ENCODE measurements at places on chromosomes 16 and 17. TPM values are rescaled to one million over a fixed set of nuclear protein-coding genes. Genes with fewer than 3 reads are reported as not detected.

DNA sequence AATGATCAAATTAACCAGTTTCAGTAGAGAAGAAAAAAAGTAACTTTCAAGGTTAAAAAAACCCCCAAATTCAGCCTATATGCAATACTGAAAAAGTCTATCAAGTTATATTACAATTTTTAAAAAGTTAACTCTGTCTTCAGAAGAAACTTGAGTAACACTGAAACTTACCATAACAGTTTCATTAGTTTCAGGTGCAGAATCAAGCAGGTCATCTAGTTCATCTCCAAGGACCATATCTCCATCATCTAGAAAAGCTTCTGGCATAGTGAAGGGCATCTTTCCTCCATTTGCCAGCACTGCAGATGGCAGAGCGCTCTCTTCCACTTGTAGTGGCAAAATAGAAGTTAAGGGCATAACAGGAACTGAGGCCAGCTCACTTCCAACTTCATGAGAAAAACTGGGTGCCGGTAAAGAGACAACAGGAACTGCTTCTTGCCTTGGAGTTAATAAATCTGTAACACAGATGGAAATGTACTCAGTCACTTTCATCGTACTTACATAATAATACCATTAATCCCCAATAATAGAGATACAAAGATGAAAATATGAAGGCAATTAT lies 22.9 kb downstream of the ZC3H7A start:
- no peak for DNase-seq

GRCh38 chr17:42387661-42388380 lies 421 bp downstream of the STAT3 start:
- DNase-seq, result no peak

GRCh38 chr16:66651965-66652364 lies 44.6 kb downstream of the CMTM4 start:
- no peak for DNase-seq

GRCh38 chr17:62724398-62725146 lies 83.5 kb downstream of the MARCHF10 start:
- DNase-seq, result no peak

DNA sequence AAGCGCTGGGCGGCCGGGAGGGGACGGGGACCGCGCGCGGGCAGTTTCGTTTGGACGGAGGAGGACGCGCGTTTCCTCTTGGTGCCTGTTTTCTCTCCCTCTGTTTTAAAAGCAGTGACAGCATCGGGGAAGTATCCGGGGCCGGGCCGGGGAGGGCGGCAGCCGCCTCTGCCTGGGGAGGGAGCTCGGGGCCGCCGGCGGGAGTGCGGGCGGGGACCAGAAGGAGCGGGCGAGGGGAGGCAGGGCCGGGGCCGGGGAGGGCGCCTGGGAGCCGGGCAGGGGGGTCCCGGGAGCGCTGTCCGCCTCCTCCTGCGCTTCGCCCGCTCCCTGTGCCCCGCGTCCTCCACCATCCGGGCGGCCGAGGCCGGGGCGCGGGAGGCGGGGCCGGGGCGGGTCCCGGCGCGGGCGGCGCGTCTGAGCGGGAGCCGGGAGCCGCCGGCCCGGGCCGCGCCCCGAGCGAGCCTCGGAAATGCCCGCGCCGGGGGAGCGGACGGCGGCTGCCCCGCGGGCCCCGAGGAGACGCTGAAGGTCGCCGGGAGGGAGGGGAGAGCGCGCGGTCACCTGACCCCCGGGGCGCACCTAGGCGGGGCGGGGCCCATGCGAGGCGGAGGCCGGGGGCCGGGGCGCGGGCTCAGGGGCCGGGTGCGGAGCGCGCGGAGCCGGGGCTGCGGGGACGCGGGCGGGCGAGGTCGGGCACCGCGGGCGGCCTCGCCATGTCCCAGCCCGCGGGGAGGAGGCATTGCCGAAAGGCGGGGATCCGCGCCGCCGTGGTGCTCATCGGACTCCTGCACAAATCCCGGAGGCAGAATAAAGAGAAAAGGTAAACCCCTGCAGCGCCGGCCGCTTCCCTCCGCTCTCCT lies 57.3 kb downstream of the RAP1GAP2 start:
- no peak for DNase-seq

- DNase-seq, result no peak
These were observed 28.4 kb upstream of the TMC5 start for GRCh38 chr16:19389246-19389645.

- DNase-seq, result no peak
These were observed 12.2 kb upstream of the CLEC18C start for GRCh38 chr16:70161350-70161749.

GRCh38 chr17:64039106-64039400 lies 18.6 kb upstream of the ICAM2 start:
- DNase-seq, result no peak

GRCh38 chr16:16007743-16008111 lies 58.3 kb downstream of the ABCC1 start:
- no peak for DNase-seq

KRT23 gene
- 2.0 TPM for polyA plus RNA-seq

DNA sequence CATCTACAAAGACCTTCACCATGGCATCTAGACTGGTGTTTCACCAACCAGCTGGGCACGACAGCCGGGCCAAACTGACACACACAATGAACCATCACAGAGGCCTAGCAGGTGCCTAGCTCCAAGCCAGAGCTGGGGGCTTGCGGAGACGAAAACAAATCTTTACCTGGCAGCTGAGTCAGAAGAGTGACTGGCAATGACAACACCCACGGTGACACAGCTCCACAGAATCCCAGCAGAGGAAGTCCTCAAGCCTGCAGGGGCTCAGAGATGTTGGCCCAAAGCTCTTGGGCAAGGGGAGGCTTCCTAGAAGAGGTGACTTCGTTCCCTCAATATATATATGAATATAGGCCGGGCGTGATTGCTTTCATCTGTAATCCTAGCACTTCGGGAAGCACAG lies 5.1 kb downstream of the MMP25 start:
- no peak for DNase-seq

DNA sequence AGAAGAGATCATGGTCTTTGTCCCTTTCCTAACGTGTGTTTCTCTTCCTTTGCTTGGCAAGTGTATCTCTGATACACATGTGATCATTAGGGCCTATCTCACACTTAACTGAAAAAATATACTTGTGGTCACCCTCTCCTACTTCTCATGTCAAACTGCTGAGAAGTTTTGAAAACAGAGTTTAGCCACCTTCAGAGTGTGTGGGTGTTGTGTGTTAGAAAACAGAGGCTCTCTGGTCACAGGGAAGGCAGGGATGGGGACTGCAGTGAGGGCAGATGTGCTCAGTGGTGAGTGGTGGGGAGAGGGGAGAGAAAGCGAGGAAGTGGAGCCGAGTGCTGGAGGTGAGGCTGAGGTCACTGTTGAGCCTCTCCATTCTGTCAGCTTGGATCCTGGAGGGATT lies 29.4 kb downstream of the GRB7 start:
- DNase-seq, result no peak

- no peak for DNase-seq
These were observed 98.4 kb downstream of the DNAH17 start for GRCh38 chr17:78478757-78479297.

DNA sequence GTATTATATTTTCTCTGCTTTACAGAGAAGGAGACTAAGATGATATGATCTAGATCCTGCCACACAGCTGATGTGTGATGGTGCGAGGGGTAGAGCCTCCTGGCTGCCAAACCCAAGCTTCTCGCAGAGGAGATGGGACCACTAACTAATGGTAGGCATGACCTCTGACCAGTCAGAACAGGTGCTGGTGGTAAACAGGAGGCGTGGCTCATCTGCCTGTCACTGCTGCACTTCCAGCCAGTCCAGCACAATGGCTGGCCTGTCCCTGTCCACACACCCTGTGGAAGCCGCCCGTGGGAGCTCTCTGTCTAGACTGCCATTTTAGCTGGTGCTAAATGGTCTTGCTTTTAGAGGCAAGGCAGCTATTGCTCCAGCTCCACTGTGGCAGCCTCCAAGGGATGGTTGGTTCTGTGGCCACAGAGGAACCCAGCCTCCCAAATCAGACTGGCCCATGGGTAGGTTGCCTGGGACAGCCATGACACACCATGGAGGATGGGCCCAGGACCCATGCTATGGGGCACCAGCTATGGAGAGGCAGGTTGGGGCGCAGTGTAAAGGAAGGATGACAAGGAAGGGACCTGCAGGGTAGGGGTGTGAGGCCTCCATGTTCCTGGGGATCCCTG lies 86.7 kb downstream of the KSR1 start:
- DNase-seq, result no peak

CCL3 gene
- 4.2 TPM for polyA plus RNA-seq

DNA sequence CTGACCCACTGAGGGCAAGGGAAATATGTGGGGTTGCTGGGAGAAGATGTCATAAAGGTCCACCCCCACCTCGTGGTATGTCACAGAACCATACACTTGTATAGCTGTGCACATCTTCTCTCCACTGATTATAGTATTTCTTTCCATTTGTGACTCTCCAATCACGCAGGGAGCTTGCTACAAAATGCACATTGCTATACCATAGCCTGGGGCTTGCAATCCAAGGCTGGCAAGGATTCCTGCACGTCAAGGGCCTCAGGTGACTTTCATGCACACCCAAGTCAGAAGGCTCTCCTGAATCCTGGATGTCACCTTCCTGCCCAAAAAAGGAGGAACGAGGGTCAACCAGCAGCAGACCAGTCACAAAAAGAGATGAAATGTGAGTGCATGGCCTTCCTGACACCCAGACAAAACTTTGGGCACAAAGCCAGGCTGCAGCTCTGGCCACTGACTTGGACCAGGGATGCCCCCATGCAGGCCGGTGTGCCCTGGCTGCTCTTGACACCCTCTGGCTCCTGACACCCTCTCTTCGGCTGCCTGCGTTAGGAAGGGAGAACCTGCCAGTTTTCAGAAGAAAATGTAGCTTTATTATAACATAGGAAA lies 12.1 kb downstream of the TBC1D26 start:
- DNase-seq, result no peak

DNA sequence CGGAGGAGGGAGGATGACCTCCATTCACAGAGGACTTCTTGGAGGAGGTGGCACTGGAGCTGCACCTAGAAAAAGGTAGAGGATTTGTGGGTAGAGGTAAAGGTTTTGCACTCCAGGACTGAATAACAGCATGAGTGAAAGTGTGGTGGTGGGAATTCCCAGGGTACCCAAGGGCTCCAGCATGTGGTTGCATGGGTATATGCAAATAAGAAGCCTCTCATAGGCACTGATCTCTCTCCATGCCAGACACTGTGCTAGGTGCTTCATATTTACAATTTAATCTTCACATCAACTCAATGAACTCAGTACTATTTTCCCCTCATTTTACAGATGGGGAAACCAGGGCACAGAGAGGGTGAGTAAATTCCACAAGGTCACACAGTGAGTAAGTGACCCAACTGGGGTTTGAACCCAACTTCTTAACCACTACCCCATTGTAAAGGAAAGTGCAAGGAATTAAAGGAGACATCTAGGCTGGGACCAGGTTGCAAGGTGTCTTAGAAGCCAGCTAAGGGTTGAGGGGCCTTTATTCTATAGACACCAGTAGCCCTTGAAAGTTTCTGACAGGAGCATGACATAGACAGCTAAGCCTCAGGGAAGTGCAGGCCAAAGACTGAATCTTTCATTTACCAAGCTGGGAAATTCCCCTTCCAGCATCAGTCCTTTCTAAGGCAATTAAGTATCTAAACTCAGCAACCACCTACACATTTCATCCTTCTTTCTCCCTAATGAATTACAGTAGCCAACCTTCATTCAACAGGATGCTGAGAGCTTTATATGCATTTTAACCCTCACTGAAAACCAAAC lies 21.3 kb downstream of the SCNN1B start:
- DNase-seq, result no peak

HOXB1 gene
- polyA plus RNA-seq, result 0.26 TPM

DNA sequence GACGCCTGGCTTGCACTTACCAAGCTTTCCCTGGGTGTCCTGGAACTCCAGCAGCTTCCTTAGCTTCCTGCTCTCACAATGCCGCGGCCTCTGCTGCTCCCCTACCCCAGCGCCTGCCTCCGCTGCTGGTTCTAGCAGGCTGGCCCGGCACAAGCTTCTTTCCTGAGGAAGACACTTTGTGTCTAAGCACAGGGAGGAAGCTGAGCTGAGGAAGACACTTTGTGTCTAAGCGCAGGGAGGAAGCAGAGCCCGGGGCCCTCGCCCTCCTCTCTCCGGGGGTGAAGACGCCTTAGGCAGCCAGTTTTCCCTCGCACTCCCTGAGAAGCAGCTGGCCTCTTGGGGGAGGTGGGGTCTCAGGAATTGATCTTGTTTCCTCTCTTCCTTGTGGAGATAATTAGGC lies 64.9 kb downstream of the PLD6 start:
- no peak for DNase-seq

TNFSF12 gene
- 21.8 TPM for polyA plus RNA-seq

DNA sequence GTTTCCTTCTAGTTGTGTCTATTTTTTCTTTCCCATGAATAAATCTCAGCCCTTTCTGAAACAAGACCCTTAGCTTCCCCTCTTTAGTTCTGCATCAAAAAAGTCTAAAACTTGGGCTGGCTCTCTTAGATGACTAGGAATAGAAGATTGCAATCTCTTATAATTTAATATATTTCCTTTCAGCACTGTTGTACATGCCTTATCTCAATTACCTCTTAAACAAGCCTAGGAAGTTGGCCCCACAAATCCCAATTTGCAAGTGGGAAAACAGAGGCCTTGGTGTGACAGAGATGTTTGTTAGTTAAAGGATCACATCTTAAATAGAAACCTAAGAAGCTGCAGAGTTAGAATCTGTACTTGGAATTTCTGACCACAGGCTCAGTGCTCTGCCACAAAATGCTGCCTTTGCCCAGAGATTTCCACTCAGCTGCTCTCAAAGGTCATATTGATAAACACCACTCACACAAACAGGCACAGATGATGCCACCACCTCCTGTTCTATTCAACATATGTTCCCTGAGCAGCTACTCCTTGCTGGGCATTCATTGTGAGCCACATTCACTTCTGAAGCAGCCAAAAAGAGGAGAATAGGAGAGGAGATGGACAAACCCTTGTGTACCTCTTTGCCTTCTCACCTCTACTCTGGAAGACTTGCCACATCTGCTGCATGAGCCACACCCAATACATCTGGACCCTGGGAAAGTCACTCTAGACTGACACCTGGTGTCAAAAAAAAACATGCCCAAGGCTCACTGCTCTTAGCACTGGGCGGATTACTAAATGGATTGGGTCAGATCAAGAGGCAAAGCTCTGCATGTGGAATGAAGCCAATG lies 5.5 kb downstream of the CCDC182 start:
- DNase-seq, result no peak

- DNase-seq, result no peak
These were observed 31.5 kb downstream of the SIAH1 start for GRCh38 chr16:48353565-48354163.

GRCh38 chr17:64441772-64442540 lies 7.0 kb upstream of the MILR1 start:
- DNase-seq, result no peak

TOB1 gene
- 37.1 TPM for polyA plus RNA-seq

DNA sequence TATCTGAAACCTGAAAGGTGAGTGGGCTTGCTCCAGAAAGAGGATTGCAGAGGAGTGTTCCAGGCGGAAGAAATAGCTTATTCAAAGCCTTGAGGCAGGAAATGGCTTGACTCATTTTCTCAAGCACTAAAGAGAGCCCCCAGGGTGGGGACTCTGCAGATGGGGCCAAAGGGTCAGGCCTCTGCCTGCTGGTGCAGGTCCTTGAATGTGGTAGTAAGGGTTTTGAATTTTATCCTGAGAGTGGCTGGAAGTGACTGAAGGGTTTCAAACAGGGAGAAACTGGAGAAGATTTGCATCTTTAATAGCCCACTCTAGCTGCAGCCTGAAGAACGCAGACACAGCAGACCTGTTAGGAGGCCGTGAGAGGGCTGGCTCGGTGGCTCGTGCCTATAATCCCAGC lies 144.4 kb downstream of the CCT6B start:
- no peak for DNase-seq

DNAI2 gene
- 0.18 TPM for polyA plus RNA-seq

ADORA2B gene
- 7.0 TPM for polyA plus RNA-seq
